ENCODE measurements at places on chromosomes 1 and 21. TPM values are rescaled to one million over a fixed set of nuclear protein-coding genes. Genes with fewer than 3 reads are reported as not detected.

The LDLRAD1 gene
- not detected for total RNA-seq

The AADACL4 gene
- not detected for total RNA-seq

The PTPRC gene
- total RNA-seq, result 14.1 TPM

The RNF186 gene
- total RNA-seq, result not detected

The CRP gene
- total RNA-seq, result not detected

The CFHR2 gene
- total RNA-seq, result not detected

The MSH4 gene
- total RNA-seq, result 0.50 TPM

The VSIG8 gene
- total RNA-seq, result not detected

The LCE3E gene
- total RNA-seq, result not detected

The TEX38 gene
- not detected for total RNA-seq

The CD53 gene
- 13.7 TPM for total RNA-seq
